ENCODE measurements at places on chromosomes 2 and 18. TPM values are rescaled to one million over a fixed set of nuclear protein-coding genes. Genes with fewer than 3 reads are reported as not detected.

The ATP6V1B1 gene
- total RNA-seq: not detected

The CRYGC gene
- not detected for total RNA-seq

The FBLN7 gene
- 1.2 TPM for total RNA-seq

The GALNT5 gene
- 77.8 TPM for total RNA-seq

The GNLY gene
- 2.2 TPM for total RNA-seq

The MDH1B gene
- 6.3 TPM for total RNA-seq

The PLCD4 gene
- total RNA-seq: 7.2 TPM

The ST8SIA3 gene
- 1.2 TPM for total RNA-seq

The TLX2 gene
- total RNA-seq: not detected

The KCNF1 gene
- total RNA-seq: 2.6 TPM

The ALPP gene
- total RNA-seq: not detected

The KCNE4 gene
- total RNA-seq: 133 TPM

The WDR35 gene
- 17.6 TPM for total RNA-seq

The KRTCAP3 gene
- not detected for total RNA-seq

The CNDP1 gene
- total RNA-seq: 1.2 TPM

The ASXL3 gene
- total RNA-seq: 15.9 TPM

The C2orf81 gene
- total RNA-seq: 1.4 TPM

The PPP1R7 gene
- total RNA-seq: 33.5 TPM

The RTP5 gene
- total RNA-seq: 0.24 TPM

The SERPINB3 gene
- 0.96 TPM for total RNA-seq

The DSEL gene
- 14.9 TPM for total RNA-seq

The PRKAG3 gene
- not detected for total RNA-seq

The KCTD1 gene
- total RNA-seq: 6.0 TPM

The MYCN gene
- 2.2 TPM for total RNA-seq

The PRSS56 gene
- total RNA-seq: not detected

The DSG3 gene
- 34.7 TPM for total RNA-seq

The SIX3 gene
- not detected for total RNA-seq

The LRATD1 gene
- 4.3 TPM for total RNA-seq

The IL36RN gene
- total RNA-seq: 6.0 TPM

The CYS1 gene
- total RNA-seq: 13.2 TPM

The RAB6C gene
- total RNA-seq: 1.9 TPM

The ACVR1 gene
- total RNA-seq: 22.1 TPM

The TP53I3 gene
- total RNA-seq: 12.3 TPM

The RNF144A gene
- 5.8 TPM for total RNA-seq

The ACADL gene
- 6.0 TPM for total RNA-seq

The LRRTM4 gene
- total RNA-seq: 4.6 TPM

The ITGB6 gene
- total RNA-seq: 19.0 TPM

The OTX1 gene
- 4.8 TPM for total RNA-seq

The SPTBN1 gene
- 320 TPM for total RNA-seq

The ARHGEF4 gene
- 8.9 TPM for total RNA-seq

The FAM161A gene
- total RNA-seq: 16.4 TPM

The CXCR1 gene
- 2.9 TPM for total RNA-seq

The SERPINB5 gene
- 49.4 TPM for total RNA-seq

The CD207 gene
- 0.96 TPM for total RNA-seq

The VWA3B gene
- total RNA-seq: 6.7 TPM

The WNT10A gene
- 3.6 TPM for total RNA-seq

The UGT1A3 gene
- total RNA-seq: not detected

The ASPRV1 gene
- total RNA-seq: 2.2 TPM

The LHCGR gene
- 2.6 TPM for total RNA-seq

The ZBTB7C gene
- 1.7 TPM for total RNA-seq

Data from umbilical cord (tissue), 2 donors.